Right forelimb (tissue), 1 donor: ENCODE measurements at places on chromosomes 2 and 18.

DNA sequence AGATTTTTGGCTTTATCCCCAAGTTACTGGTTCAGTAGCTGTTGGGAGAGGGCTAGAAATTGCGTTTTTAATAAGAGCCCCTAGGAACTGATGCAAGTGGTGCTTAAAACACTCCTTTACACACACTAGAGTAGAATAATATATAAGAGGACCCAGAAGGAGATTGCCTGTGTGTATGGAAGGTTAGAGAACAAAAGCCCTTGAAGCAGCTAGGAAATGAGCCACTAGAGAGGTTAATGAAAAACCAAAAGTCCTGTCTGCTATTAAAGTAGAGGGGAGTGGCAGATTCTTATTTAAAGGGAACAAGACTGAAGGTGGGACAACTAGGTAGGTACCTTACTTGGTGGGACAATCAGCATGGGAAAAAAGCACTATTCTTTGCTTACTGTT lies 14.4 kb upstream of the SLC39A10 start:
- DNase-seq: no peak

DNA sequence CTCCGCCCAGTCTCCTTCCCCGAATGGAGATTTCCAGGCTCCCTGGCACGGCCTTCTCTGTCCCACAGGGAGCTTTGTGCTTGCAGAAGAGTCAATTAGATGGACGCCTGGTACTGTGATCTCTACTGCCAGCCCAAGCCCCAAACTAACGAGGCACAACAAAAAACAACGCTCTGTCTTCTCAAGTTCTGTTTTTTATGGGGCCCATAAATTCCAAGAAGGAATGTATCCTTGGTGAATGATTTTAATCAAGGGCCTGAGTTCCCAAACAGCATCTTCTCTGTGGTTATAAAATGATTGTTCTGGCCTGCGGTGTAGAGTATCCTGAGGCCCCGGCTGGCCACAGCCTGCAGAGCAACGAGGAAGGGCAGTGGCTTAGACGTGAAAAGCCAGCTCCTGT lies 219.5 kb downstream of the CLIP4 start:
- DNase-seq: no peak

- DNase-seq: no peak
Measured at GRCh38 chr18:31100436-31101182, 1.6 kb downstream of the DSC2 start.

DNA sequence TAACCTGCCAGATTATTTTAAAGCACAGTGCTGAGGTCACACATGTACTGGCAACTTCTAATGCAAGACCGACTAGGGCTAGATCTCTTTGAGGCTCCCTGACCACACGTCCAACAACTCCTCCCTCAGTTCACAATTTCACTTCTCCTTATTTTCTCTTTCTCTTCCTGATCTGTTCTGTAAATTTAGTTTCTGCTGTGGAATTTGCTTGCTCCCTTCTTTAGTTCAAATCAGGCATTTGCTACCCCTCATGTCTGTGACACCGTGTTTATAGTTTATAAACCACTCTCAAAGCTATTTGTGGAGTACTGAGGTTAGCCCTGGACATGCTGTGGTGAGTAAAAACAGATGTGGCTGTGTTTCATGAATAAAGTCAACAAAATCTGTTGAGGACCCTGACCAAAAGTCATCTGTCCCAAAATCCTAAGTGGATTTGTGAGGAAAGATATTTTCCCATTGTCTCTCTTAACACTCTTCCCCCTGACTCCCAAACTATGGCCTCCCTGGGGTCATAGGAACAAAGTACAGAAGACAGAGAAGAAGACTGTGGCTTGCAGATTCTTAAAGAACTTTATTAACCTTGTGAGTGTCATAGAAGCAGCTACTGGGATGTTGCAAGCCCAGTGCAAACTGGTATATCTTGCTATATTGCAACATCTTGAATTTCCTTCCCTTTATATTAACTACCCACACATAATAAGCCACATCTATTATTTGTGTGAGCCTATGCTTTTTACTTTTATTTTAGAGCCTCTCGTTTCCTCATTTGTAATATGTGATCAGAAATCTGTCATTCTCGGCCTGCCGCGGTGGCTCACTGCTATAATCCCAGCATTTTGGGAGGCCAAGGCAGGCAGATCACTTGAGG lies 3.5 kb upstream of the NAGK start:
- no peak for DNase-seq

GRCh38 chr2:202831242-202832220 lies 40.0 kb downstream of the ICA1L start:
- DNase-seq: no peak

GRCh38 chr2:240912878-240913809 lies 7.0 kb downstream of the CROCC2 start:
- no peak for DNase-seq

- DNase-seq: no peak
Measured at GRCh38 chr2:48448274-48449061, 81.5 kb upstream of the STON1 start.

DNA sequence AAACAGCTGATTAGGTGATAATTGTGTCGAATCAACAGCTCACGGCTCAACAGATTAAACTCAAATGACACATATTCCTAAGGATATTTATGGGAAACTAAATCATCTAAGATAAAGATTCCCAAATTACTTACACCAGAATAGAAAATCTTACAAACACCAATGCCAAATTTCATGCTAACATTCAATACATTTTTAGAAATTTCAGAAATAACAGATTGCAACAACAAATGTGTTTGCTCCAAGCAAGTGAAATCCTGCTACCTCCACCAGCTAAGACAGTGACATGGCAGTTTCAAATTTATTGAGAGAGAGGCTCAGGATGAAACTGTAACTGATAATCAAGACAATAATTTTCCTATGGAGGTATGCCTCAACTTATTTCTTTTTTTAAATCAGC lies 65.0 kb upstream of the EPB41L3 start:
- DNase-seq: no peak

GRCh38 chr18:44579028-44579702 lies 101.5 kb upstream of the SETBP1 start:
- DNase-seq: no peak

DNA sequence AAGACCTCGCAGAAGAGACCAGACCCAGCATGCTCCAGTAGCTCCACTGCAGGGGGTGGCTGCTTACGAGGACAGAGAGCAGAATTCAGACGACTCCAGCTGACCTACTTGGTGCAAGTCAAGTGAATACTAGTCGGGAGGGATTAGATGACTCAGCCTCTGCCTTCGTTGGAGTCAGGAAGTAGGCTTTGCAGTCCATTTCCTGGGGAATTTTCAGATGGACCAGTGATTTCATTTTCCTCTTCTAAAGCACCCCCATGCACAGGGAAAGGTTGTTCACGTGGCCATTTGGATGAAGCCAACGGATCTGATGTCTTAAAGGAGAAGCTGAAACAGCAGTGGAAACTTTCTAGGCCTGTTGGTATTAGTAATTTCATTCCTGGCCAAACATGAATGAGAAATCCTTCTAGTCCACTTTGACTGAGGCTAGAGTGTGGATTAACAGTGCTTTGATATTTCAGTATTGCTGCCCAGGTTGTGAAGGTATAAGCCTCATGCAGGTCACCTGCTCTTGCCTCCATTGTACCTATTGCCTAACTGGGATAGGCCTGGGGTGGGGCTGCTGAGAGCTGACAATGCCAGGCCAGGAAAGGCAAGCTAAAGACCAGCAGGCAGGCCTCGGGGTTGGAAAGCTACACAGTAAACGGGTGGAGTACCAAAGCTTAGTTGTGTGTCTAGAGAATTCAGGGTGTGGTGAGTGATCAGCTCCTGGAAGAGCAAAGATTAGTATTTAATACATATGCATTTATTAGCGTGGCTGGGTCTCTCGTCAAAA lies 117.6 kb upstream of the FOSL2 start:
- DNase-seq: no peak

GRCh38 chr2:189608795-189609422 lies 28.3 kb upstream of the SLC40A1 start:
- no peak for DNase-seq

DNA sequence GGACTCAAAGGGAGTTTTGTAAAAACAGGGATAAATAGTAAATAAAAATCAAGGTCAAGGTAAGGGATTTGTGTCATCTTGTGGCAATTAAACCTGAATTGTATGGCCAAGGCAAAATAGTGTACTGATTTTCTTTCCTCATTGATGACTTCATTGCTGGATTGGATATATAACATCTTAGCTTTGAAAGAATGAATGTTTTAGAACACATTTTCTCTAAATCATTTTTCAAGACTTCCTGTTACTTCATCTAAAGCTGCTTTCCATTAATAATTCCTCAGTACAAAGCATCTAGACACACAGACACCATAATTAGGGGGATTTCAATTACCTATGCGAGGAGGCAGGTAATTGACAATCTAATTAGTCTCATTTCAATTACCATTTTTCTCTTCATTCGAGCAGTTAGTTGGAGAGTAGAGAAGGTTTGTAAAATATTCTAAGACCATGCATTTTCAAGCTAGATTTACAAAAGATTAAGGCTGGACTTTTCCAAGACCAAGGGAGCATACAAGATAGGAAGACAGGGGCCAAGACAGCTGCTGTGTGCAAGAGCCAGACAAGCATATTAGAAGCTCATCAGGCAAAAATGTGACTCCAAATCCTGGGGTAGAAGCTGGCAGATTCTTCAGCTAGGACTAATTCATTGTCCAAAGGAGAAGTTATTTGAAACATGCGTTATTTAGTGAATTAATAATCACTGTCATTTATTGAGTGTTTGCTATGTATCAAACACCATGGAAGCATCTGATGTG lies 253.6 kb downstream of the EPHA4 start:
- DNase-seq: no peak

GRCh38 chr2:21047141-21048009 lies 3.5 kb upstream of the APOB start:
- no peak for DNase-seq

GRCh38 chr2:25149646-25150045 lies 18.7 kb downstream of the POMC start:
- DNase-seq: no peak

- DNase-seq: peak; percentile 22
Measured at GRCh38 chr2:1968209-1968987, 224.1 kb upstream of the PXDN start.

- DNase-seq: no peak
Measured at GRCh38 chr18:46856973-46857372, 60.3 kb downstream of the PIAS2 start.

DNA sequence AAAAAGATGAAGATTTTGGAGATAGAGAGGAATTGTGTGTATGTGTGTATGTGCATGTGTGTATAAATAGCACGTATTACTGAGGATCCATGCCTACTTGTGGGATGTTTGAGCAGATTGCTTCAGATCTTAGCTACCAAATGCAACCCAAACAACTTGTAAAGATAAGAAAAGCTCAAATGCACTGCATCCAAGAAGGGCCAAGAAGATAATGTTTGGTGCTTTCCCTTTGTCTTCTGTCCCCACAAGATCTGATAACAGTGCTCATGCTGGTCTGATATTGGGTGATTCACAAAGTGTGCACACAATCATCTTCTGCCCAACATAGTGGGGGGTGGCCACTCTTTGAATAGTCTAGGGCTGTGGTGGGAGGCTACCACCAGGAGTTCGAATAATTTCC lies 284.8 kb upstream of the CYRIA start:
- DNase-seq: no peak

- no peak for DNase-seq
Measured at GRCh38 chr2:6683516-6683915, 182.2 kb downstream of the CMPK2 start.

DNA sequence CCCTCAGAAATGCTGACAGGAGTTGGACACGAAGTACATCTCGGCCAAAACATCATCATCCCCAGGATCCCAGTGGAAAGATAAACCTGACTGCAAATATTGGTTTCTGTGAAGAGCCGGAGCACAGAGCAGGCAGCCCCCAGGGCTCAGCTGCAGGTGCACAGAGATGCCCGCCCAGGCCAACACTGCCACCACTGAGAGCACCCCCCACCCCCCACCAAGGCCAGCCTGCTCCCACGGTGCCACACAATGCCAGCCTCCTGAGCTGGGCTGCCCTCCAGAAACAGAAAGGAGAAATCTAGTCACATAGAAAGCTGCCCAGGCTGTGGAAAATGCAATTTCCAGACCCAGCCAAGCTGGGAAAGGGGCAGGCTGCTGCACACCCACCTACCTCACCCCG lies 71.7 kb downstream of the GALNT14 start:
- DNase-seq: no peak

GRCh38 chr2:23127465-23127864 lies 257.5 kb upstream of the KLHL29 start:
- DNase-seq: no peak

DNA sequence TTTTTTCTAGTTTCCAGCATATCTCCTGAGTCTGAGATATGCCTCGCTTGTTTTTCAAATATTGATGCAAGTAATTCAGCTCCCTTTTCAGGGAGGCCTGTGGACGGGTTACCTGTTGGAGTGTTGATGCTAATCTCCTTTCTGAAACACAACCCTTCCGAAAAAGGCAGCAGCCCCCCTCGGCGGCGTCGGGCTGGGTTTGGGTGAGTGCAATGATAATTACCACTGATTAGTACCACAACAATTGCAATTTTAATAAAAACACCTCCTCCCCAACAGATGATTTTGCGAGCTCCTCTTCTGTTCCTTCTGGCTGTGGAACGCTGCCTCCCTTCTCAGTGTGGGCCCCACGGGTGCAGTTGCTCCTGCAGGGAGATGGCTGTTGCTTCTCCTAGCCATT lies 66.3 kb downstream of the PTGR3 start:
- no peak for DNase-seq

DNA sequence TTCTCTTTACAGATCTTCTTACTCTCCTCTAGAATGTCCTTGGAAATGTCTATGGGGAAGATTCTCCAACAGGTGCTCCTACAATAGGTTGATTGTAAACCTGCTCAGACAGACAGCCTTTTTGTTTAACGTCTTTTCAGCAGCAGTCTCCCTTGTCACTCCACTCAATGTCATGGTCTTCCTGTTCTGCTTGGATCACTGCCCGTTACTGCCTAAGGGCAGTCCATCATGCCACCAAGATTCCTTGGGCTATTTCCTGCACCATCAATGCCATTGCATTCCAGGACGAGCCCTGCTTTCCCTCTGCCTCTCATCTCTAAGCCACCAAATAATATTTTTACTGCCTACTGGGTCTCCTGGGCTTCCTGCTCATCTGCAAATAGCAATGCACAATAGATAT lies 97.4 kb upstream of the GALNT5 start:
- DNase-seq: no peak

- peak; percentile 85 for DNase-seq
Measured at GRCh38 chr2:11669454-11670291, at the start of gene NTSR2. NTSR2 (minus strand) TSS chr2:11670195; CDS start chr2:11670129, 66 bp downstream.

- no peak for DNase-seq
Measured at GRCh38 chr18:21330122-21330701, 88.2 kb downstream of the GREB1L start.

DNA sequence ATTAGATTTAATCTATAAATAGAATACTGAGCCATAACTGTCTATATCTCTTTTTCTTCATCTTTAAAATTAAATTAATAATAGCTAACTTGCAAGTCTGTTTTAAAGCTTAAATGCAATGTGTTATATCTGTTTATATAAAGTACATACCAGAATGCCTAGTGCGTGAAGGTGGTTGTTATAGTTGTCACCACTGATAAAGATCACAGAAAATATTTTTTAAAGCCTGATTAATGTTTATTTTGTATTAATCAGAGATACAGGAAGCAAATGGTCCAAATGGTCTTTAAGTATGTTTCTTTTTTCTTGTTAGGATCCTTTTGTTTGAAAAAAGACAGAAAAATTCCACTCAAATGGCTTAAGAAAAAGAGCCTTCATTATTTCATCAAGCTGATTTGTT lies 560.6 kb downstream of the CPS1 start:
- no peak for DNase-seq

GRCh38 chr2:108449410-108450130 lies 564 bp downstream of the GCC2 start:
- DNase-seq: no peak

- no peak for DNase-seq
Measured at GRCh38 chr18:62289047-62289446, 36.1 kb upstream of the TNFRSF11A start.

- no peak for DNase-seq
Measured at GRCh38 chr2:83944191-83944590, 514.9 kb downstream of the SUCLG1 start.
